ENCODE measurements at places on chromosomes 2 and 18.

DNA sequence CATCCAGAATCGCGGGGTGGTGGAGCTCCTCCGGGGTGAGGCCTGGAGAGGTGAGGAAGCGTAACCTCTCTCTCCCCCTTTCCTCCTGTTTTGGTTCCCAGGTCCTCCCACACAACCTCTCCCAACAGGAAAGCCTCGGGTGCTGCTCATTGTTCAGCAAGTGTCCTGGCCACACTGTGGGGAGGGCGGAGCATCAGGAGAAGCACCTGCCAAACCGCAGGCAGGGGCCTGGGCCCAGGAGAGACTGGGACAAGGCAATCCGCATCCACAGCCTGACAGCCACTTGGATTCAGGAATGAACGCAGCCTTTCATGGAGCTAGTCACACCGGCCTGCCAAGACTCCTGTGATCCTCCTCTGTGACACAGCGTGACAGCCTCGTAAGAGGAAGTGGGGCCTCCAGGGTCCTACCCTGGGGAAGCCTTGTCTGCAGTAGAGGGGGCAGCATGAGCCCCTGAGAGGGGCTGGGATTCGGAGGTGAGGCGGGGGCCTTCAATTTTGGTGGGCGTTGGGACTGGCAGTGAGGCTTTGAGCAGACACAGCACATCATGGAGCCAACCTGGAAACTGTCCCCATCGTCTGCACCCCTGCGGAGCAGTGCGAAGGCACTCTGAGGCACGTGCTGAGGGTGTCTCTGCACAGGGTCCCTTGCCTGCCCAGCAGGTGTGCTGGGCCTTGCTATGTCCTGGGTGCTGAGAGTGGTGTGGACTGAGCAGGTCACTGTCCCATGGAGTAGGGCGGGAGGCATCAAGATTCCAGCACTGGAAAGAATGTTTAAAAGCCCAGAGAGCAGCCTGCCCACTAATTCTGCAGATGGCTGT lies 62.2 kb downstream of the EDAR start:
- DNase-seq, result no peak

DNA sequence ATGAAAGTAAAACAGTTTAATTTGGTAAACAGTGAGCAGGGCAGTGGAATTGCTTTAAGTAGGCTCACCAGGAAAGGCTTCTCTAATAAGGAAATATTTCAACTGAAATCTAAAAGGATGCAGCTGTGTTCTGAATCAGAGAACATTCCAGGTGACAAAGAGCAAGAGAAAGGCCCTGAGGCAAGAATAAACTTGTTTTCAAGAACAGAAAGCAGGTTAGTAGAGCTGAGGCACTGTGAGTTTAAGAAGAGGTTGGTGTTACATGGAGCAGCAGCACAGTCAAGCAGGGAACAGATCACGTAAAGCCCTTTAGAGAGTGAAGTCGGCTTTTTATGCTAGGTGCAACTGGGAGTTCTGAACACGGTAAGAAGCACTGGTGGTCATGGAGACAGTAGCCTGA lies 57.0 kb upstream of the SCN1A start:
- no peak for DNase-seq

DNA sequence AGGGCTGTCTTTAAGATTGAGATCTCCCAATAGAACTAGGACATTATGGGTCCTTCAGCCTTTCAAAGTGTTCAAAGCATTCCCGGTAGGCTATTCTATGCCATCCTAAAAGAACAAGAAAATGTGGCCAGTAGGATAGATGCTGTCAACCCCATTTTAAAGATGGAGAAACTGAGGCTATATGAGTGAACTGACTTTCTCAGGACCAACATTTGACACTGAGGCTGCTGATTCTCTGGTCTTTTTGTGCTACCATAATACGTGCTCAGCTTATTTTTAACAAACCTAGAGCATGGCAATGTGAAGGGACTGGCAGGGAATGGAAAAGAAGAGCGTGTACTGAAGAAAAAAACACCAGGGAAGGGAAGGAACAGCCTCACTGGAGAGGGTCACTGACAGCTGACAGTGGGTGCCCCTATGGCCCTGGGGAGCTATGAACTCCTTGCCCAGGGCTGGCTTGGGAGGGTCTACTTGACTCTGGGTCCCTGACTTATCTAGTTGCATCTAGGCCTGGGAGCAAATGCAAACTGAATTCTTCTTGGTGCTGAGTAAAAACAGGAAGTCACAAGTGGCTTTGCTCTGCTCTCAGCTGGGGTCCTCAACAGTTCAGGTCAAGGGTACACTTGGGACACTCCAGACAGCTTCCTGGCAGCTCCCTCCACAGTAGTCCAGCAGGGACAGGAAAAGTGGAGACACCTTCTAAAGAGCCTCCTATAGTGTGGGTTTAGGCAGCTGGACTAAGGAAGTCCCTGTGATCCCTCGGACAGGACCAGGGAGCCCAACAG lies 2.3 kb downstream of the CYRIA start:
- DNase-seq, result no peak

- no peak for DNase-seq
These were observed 11.8 kb downstream of the FBLN7 start for GRCh38 chr2:112149866-112150435.

DNA sequence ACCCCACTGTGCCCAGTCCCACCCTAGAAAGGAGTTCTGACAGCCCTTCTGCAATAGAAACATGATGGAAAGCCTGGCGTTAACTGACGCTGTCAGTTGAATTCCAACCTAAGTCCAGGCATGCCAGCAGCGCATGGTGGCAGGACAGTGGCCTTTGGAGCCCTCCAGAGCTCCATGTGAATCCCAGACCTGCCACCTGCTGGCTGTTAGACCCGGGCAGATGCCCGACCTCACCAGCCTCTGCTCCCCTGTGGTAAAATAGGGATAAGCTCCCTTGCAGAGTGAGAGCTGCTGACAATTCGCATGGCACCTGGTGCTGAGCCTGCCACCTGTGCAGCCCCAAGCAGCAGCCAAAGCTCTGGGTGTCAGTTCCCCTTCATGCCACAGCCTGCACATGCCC lies 138.6 kb downstream of the LOXHD1 start:
- no peak for DNase-seq

- no peak for DNase-seq
These were observed 99.6 kb upstream of the ST3GAL5 start for GRCh38 chr2:85988175-85988913.

- no peak for DNase-seq
These were observed 209.8 kb downstream of the CELF4 start for GRCh38 chr18:37355772-37356171.

GRCh38 chr18:78896111-78896905 lies 83.3 kb upstream of the SALL3 start:
- no peak for DNase-seq

- DNase-seq, result no peak
These were observed 206.2 kb upstream of the PXDN start for GRCh38 chr2:1950474-1950873.

GRCh38 chr2:167069855-167070254 lies 181.6 kb downstream of the XIRP2 start:
- no peak for DNase-seq

- no peak for DNase-seq
These were observed 53.1 kb downstream of the CHRNA1 start for GRCh38 chr2:174711206-174711605.

DNA sequence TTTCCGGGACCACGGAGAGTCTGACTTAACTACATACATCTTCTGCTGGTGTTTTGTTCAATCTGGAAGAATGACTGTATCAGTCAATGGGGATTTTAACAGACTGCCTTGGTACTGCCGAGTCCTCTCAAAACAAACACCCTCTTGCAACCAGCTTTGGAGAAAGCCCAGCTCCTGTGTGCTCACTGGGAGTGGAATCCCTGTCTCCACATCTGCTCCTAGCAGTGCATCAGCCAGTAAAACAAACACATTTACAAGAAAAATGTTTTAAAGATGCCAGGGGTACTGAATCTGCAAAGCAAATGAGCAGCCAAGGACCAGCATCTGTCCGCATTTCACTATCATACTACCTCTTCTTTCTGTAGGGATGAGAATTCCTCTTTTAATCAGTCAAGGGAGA lies 23.1 kb downstream of the ICOS start:
- no peak for DNase-seq

DNA sequence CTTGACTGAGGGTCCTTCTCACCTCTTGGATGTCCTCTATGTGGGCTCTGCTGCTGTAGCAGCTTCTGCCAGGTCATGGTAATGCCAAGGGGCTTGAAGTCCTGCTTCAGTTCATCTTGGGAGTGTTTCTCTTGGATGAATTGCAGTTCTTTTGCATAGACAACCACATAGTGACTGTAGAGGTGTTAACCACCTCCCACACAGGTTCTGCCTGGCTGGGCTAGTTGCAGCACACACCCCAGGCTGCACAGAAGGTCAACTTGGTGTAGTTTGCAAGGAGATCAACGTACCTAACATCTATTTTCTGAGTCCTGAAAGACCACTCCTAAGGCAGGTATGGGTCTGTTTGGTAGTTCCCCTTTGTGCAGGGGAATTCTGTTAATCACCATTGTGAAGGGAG lies 108.1 kb downstream of the ADCYAP1 start:
- DNase-seq, result no peak

DNA sequence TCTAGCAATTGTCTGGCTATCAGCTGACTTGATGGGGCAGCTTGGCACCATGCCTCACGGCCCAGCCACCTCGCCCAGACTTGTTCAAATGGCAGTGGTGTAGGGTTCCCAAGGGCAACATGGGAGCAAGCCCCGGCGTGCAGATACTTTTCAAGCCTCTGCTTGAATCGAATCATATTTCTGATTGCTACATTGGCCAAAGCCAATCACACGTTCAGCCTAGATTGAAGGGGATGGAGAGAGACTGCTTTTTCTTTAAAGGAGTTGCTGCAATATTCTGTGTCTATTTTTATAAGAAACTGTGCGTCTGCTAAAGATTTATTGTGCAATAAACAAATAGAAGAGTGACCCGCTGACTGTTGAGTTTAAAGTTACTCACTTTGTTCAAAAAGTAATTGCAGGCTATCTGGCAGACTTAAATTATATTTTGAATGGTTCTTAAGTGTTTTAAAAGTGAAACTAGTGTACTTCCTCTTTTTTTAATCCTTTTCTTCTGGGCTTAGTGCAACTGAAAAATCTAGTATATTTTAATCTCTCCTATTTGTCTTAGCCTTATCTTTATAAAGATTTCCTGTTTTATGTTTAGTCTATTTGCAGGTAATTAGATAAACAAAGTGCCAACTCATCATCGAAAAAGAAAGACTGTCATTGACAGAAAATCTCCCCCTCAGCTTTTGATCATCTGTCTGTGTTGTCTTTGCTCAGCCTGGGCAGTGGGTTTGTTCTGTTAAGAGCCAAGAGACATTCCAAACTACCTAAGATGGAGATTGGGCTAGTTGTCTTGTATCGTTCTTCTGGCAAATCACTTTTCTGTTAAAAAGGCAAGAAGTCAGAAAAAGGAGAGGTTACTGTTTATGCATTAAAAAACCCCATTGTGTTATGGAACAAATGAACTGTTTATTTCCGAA lies 156.1 kb downstream of the TPGS2 start:
- no peak for DNase-seq

DNA sequence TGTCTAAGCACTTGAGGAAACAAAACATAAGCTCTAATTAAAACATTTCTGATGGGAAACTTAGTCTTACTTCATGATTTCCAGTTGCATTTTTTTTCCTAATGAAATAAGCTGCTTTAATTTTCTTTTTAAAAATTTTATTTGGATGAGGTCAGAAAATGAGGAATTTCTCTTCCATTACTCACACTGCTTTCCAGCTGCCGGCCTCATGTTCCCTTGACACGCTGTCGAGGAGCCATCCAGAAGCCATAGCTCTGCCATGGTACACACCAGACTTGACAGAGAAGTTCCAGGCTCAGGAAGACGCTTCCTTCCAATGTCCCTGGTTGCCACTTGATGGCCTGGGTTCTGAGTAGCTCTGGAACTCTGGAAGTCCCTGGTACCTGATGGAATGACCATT lies 12.1 kb upstream of the MAPRE2 start:
- DNase-seq, result no peak

GRCh38 chr2:188367164-188367563 lies 75.5 kb downstream of the GULP1 start:
- no peak for DNase-seq

DNA sequence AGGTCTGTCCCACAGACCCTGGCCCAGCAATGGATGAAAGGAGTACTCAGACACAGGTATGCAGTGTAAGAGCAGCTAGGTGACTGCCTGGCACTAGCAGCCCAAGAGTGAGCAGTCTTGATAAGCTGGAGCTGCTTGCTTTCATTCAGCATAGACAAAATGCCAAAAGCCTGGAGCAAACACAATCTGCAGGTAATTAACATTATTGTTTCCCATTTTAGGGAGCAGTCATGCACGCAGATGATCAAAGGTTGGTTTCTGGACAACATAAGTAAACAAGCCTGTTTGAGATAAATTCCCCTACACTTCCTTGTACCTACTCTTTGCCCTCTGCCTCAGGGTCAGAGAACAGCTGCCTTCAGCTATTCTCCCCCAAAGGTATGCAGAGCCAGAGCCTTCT lies 73.7 kb upstream of the MSTN start:
- DNase-seq, result no peak

DNA sequence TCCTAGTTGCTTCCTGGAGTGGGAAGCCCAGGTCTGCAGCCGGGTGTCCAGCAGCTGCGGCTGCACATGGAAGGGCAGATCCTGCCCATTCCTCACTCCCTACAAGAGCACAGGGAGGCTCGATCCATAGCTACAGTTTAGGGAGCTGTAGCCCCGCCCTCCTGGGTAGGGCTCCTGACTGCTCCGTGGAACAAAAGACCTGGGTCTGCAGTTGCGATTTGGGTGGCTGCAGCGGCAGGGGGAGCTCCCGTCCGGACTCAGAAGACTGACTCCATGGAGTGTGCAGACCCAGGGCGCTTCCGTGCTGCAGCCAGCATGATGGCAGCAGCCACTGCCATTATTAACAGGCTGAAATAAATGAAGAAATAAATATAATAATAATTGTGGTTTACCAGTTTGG lies 157.3 kb downstream of the CTNNA2 start:
- no peak for DNase-seq

GRCh38 chr2:3642521-3643215 lies 15.3 kb upstream of the ALLC start:
- no peak for DNase-seq

GRCh38 chr2:202278944-202279343 lies 13.4 kb downstream of the NOP58 start:
- no peak for DNase-seq

GRCh38 chr2:167342769-167343168 lies 454.5 kb downstream of the XIRP2 start:
- no peak for DNase-seq

All from stimulated activated CD8-positive, alpha-beta memory T cell treated with anti-CD3 and anti-CD28 coated beads, Interleukin-4, amount 100 ng/mL, for 1 hour (primary cell).